ENCODE measurements at places on chromosomes 1 and 21. TPM values are rescaled to one million over a fixed set of nuclear protein-coding genes. Genes with fewer than 3 reads are reported as not detected.

GRCh38 chr1:47212636-47213229, 19.3 kb downstream of the TAL1 start:
- peaks cover 3% of the 10 kb centered on the region for H3K27me3 ChIP-seq
- DNase-seq = no peak
- H3K27ac ChIP-seq = no peak overlapping the region
- H3K4me1 ChIP-seq = no peaks in the 10 kb centered on the region
- no peak overlapping the region for H3K4me3 ChIP-seq

DNA sequence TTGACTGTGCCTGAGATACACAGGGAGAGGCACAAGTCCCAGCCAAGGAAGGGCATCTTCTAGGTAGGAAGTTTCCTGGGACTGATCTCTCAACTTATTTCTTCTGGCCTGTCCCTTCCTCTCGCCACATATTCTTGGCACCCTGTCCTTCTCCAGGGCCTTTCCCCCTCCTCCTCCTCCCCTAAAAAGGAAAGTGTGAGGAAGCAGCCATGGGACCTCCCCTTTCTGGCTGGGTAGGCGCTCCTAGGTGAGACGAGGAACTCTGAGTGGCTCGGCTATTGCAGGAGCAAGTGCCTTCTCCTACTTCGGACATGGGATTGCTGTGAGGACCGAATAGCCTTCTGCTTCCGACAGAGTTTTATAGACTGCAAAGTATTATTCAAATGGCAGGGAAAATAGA, 15.5 kb upstream of the MTARC2 start:
- H3K4me3 ChIP-seq = peak overlapping the region; percentile 29
- H3K4me1 ChIP-seq = peaks cover 15% of the 10 kb centered on the region
- H3K27me3 ChIP-seq = no peaks in the 10 kb centered on the region
- H3K36me3 ChIP-seq = no peaks in the 10 kb centered on the region

DNA sequence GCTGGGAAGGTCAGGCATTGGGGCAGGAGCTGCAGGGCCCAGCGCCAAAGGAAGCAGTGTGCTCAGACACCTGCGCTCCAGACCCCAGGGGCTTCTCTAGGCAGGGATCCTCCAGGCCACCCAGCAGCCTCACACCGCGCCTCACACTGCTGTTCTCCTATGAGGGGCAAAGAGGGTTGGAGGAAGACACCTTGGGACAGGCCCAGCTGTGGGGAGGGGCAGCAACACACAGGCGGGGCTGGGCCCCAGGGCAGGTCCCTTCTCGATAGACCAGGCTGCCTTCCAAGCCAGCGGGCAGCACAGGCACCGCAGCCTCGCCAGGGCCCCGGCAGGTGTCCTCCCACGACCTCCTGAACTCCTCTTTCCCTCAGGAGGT, 20.7 kb upstream of the PRSS38 start:
- no peak overlapping the region for H3K4me3 ChIP-seq
- DNase-seq = no peak
- H3K36me3 ChIP-seq = no peaks in the 10 kb centered on the region
- H3K27me3 ChIP-seq = no peaks in the 10 kb centered on the region

DNA sequence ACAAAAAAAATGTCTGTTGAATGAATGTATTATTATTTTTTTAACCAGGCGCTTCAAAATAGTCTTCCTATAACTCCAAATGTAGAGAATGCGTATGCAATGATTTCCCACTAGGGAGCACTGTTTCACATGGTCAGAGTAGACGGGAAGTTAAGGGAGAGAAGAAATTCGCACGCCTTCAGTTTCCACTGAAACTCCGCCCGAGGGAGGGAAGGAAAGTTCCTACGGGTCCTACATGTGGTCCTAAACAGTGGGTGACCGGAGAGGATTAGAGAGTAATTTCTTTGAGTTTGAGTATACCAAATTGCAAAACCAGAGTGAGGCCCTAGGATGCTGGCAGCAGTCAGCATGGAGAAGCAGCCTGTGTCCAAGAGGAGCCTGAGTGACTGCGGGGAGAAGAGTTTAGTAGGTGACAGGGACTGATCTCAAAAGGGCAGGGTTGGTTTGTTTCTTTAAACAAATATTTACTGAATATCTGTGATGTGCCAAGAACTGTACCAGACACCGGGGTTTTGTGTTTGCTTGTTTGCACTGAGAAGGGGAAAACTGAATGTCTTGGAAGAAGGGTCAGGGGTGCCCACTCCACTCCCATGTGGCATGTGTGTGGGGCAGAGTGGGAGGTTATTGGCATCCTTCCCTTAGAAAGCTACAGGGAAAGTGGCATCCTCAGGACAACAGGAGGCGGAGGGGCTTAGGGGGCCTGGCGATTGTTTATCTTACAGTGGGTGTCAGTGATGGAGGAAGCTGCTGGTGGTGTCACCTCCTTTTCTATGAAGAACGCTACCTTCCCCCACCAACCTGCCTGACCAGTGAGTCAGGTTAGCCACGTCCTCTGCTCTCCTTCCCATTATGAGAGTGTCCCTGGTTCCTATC, 22.8 kb downstream of the RNU5D-1 start:
- H3K4me3 ChIP-seq = no peak overlapping the region
- H3K36me3 ChIP-seq = no peaks in the 10 kb centered on the region
- H3K27ac ChIP-seq = no peak overlapping the region
- H3K27me3 ChIP-seq = peaks cover 3% of the 10 kb centered on the region
- no peak for DNase-seq

DNA sequence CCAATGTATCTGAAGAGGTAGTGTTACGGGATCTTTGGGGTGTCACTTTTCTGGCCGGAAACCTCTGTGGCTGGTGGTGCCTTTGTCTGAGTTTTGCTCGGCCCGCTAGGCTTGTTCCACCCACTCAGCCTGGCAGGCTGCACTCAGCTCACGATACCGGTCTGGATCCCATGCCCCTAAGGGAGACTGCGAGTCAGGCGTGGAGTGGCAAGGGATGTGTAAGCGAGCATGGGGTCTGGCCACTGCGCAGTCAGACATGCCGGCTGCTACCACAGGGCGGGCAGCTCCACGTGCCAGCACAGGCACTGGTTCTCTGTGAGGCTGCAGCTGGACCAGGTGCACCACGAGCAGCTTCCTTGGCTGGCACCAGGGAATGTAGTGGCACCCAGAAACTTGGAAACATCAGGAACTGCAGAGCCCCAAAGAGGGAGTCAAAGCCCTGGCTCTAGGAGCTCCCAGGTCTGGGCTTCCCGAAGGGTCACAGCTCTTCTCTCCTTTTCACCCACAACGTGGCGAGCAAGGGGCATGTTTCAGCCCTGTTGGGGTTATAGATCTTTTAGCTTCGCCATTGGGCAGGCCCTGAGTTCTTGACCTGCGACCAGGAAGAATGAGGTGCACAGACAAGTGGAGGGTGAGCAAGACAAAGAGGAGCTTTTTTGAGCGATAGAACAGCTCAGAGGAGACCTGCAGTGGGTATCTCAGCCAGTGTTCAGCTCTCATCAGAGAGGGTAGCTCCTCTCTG, 23.8 kb upstream of the LRRC8C start:
- H3K27ac ChIP-seq = peak overlapping the region; percentile 39
- H3K27me3 ChIP-seq = no peaks in the 10 kb centered on the region
- H3K4me1 ChIP-seq = peaks cover 29% of the 10 kb centered on the region

- no peaks in the 10 kb centered on the region for H3K36me3 ChIP-seq
Observed at GRCh38 chr1:176193023-176193422, 14.1 kb downstream of the COP1 start.

DNA sequence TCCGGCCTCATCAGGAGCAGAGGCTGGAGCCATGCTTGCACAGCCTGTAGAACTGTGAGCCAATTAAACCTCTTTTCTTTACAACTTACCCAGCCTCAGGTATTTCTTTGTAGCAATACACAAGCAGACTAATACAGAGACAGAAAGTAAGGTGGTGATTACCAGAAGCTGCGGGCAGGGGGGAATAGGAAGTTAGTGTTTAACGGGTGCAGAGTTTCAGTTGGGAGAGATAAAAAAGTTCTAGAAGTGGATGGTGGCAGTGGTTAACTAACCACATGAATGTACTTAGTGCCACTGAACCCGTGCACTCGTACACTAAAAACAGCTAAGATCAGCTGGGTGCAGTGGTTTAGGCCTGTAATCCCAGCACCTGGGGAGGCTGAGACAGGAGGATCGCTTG, 80.4 kb upstream of the TARDBP start:
- no peak for DNase-seq
- no peaks in the 10 kb centered on the region for H3K4me1 ChIP-seq
- H3K4me3 ChIP-seq = no peak overlapping the region
- no peak overlapping the region for H3K27ac ChIP-seq

- H3K4me1 ChIP-seq = no peaks in the 10 kb centered on the region
- no peaks in the 10 kb centered on the region for H3K27me3 ChIP-seq
- no peaks in the 10 kb centered on the region for H3K36me3 ChIP-seq
- H3K4me3 ChIP-seq = no peak overlapping the region
- no peak for DNase-seq
Observed at GRCh38 chr1:176989754-176990153, 174.8 kb downstream of the ASTN1 start.

DNA sequence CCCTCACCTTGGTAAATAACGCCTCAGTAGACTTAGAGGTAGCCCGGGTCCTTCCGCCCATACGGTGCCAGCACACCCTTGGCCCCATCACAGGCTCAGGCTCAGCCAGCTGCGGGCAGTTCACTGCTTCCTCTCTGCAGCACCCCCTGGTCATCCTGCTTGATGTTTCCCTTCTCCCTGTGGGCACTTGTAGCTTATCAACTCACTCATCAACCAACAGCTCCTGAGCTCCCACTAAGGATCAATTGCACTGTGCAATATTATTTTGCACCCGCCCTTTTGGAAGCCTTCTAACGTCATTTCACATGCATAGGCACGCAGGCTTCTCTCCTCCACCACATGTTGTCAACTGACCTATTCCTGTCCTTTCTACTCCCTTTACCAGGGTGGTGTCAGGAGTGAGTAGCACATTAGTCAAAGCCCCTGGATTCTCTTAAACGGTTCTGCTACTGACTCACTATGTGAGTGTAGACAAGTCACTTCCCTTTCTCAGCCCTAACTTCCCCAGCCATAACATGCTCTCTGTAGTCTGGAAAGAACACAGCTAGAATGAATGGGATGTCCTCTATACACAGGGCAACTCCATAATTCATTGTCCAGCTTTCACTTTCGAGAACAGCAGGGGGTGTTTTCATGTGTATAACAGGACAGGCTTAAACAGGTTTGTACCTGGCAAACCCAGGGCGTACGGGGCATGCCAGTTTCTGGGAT, 47.1 kb upstream of the IRF2BP2 start:
- peak overlapping the region; percentile 6 for H3K4me3 ChIP-seq
- DNase-seq = no peak
- no peaks in the 10 kb centered on the region for H3K36me3 ChIP-seq
- H3K27ac ChIP-seq = peak overlapping the region; percentile 85
- H3K27me3 ChIP-seq = no peaks in the 10 kb centered on the region

- peaks cover 5% of the 10 kb centered on the region for H3K36me3 ChIP-seq
- H3K27me3 ChIP-seq = peaks cover 15% of the 10 kb centered on the region
- DNase-seq = no peak
- H3K27ac ChIP-seq = peak overlapping the region; percentile 96
Observed at GRCh38 chr21:34884346-34884929, 164.7 kb downstream of the RUNX1 start.

DNA sequence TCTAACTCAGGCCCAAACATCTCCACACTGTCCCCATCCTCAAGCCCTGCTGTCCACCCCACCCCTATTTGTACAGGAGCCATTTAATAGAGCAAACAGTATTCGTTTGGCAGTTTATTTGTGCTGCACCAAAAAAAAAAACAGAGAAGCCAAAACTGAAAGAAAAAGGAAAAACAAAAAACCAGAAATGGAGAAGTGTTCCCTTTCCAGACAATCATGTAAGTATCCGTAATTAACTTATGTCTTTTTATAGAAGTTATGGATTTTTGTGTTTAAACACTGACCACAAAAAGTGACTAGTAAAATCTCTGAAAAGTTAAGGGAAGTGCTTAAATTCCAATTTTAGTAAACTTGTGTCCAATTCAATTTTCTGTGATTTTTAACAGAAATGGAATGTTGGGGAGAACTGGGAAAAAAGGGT, 40.4 kb upstream of the ZBTB18 start:
- H3K36me3 ChIP-seq = no peaks in the 10 kb centered on the region
- H3K4me1 ChIP-seq = peaks cover 9% of the 10 kb centered on the region
- no peak for DNase-seq
- H3K4me3 ChIP-seq = no peak overlapping the region

GRCh38 chr1:12040457-12041051, 21.3 kb downstream of the MIIP start:
- no peaks in the 10 kb centered on the region for H3K4me1 ChIP-seq
- DNase-seq = no peak
- no peak overlapping the region for H3K27ac ChIP-seq
- H3K4me3 ChIP-seq = no peak overlapping the region
- no peaks in the 10 kb centered on the region for H3K36me3 ChIP-seq

- no peaks in the 10 kb centered on the region for H3K36me3 ChIP-seq
- DNase-seq = no peak
- no peaks in the 10 kb centered on the region for H3K4me1 ChIP-seq
- H3K27ac ChIP-seq = no peak overlapping the region
Observed at GRCh38 chr1:36836916-36837315, 197.4 kb downstream of the GRIK3 start.

DNA sequence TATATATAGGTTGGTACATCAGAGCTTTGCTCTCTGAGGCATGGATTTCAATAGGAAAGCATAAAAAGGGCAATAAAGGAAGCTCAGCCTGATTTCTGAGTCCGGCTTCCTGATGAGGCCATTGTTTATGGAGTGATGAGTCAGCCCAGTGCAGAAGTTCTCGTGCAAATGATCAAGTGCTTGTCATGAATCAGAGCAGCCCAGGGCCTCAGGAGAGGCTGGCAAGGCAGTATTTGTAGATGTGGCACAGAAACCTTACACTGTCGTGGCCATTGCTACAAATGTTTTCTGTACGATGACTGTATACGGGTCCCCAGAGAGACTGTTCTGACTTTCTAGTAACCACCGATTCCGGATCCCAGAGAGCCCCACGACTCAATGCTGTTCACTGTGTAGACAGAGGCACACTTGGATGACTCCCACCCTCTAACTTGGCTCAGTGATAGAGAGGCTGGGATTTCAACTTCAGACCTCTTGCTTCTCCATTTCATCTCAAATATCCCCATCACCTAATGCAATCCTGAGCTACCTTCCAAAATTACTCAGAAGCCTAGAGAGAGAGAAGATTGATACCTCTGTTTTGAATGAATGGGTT, 26.8 kb downstream of the UMODL1 start:
- DNase-seq = no peak
- no peak overlapping the region for H3K4me3 ChIP-seq
- peaks cover 24% of the 10 kb centered on the region for H3K4me1 ChIP-seq

SEMA4A gene
- 61.2 TPM for total RNA-seq

COL8A2 gene
- total RNA-seq = 5.3 TPM

RGS7 gene
- total RNA-seq = not detected

UMODL1 gene
- total RNA-seq = not detected

SMAP2 gene
- 17.0 TPM for total RNA-seq

NPHP4 gene
- 29.5 TPM for total RNA-seq

AHCTF1 gene
- 32.2 TPM for total RNA-seq
